CD4-positive, CD25-positive, alpha-beta regulatory T cell (primary cell): ENCODE measurements at places on chromosomes 16 and 17. TPM values are rescaled to one million over a fixed set of nuclear protein-coding genes. Genes with fewer than 3 reads are reported as not detected.

The TNP2 gene
- not detected for polyA plus RNA-seq

DNA sequence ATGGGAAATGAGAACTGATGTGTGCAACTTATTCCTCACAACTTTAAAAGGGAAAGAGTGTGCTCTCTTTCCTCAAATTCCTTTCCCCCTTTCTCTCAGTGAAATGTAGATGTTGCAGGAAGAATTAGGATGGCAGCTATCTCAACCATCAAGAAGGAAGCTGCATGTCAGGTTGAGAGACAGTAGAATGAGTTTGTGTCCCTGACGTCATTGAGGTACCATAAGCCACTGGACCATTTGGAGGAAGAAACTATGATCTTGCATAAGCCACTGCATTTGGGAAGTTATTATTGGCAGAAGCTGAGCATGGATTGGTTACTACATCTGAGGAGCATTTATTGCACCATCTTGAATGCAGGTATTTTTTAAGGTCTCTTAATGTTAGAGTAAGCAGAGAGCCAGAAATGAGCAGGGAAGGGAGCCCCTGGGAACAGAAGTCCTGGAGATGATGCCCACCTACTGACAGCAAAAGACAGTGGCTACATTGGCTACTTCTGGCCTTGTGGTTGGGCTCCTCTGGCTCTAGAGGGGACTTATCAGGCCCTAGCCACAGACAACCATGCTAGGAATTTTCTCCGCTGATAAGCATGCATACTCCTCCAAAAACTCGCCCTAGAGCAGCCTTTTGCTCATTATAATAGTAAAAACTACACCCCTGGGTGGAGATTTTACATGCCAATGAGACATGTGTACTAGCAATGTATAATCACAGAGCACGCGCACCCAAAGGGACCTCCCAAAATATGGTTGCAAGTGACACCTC, 249.0 kb upstream of the SALL1 start:
- no peak for DNase-seq

GRCh38 chr16:4489030-4489429, 12.8 kb downstream of the HMOX2 start:
- no peak for DNase-seq

DNA sequence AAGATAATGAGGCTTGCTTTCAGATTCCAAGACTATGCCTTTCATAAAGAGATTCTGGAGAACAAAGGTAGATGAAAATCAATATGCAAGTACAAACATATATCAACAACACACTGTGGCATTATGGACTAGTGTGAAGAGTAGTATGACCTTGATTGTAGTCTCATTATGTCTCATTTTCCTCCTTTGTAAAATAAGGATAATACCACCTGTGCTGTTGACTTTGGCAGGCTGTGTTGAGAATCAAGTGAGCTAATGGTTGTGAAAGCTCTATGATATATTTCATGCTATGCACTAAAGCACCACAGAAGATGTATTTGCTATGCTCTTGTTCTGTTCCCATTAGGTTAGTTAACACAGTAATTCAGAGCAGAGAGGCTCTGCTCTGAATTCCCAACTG, 78.5 kb upstream of the NACA2 start:
- no peak for DNase-seq

GRCh38 chr17:74369221-74369620, 1.9 kb downstream of the GPR142 start:
- DNase-seq, result peak; percentile 7
